ENCODE measurements at places on chromosomes 3 and 15.

DNA sequence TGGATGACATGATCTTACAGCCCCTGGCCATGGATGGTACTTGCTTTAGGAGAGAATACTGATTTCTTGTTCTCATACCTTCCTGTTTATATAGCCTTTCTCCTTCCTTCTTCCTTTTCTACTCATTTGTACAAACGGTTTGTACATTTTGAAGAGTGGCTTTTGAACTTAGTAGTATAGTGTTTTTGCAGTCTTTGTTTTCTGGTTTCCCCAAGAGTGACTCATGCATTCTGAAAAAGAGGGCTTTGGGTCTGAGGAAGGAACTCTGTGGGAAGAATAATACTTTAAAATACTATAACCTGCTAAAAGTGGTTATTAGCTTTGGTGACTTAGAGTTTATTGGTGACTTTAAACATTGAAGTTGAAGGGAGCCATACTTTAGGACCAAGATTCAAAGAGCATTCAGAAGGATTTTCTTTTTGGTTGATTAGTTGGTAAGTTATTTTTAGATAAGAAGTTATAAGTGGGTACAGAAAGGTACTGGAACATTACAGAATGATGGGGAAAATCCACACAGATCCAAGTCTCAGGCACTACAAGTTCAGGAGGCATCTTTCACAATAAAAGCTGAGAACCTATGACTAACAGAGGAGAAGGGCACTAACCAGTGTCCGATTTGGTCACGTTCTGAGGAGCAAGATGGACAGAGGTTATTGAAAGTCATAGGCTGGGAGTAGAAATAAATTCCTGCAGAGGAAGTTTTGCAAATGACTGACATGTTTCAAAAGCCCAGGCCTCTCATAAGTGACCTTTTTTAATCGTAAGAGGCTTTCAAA is 369.6 kb upstream of the AZI2 start:
- no peak for DNase-seq

DNA sequence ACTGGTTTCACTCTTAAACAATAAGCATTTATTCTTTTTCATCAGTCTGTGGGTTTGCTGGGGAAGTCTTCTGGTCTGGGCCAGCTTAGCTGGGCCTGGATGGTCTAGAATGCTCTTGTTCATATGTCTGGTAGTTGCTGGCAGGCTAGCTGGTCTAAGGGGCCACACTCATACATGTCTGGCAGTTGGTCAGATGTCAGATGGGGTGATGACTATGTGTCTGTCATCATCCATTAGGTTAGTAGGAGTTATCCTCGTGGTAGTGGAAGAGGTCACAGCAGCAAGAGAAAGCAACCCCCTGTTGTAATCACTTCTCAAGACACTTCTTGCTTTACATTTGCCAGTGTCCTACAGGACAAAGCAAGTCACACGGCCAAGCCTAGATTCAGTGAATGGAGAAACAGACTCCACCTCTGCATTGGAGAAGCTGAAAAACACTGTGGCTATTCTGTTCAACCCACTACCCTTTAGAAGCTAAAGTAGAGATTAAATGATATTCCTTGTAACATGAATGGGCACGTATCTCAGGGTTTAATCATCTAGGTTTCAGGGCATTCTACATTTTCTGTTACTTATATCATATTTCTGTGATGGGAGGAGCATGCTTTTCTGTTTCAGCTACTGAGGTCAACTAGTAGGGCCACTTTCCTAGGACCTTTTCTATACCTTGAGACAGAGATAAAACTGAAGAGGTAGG is 5.5 kb upstream of the ARID3B start:
- DNase-seq: no peak

DNA sequence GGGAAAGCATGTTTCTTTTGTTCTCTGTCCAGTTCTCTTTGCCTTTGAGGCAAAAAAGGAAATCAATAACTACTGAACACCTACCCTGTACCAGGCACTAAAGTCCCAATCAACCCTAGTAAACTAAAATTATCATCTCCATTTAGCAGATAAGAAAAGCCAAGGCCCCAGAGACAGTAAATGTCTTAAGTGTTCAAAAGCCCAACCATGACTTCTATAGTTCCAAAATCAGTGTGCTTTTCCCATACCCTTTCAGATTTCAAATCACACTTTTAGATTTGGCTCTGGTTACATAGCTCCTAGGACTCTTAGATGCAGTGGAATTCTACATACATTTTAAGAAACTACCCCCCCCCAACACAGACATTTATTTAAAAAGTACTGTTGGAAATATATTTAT is 63.5 kb downstream of the UACA start:
- DNase-seq: no peak

DNA sequence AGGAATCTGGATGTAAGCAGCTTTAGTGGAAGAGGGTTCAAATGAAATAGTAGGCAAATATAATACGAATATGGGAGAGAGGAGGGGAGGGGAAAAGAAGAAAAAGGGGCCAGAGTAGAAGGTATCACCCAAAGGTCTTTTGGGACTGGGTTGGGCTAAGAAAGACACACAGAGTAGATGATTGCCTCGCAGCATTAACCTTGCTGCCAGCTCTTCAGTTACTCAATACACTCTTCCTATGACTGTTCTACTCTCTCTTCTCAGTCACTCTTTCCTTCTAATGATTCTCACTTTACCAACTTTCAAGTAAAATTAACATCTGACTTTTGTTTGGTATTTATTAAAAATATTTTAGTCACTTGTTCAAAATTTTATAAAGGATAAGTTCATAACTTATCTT is 52.8 kb downstream of the CLASP2 start:
- no peak for DNase-seq

DNA sequence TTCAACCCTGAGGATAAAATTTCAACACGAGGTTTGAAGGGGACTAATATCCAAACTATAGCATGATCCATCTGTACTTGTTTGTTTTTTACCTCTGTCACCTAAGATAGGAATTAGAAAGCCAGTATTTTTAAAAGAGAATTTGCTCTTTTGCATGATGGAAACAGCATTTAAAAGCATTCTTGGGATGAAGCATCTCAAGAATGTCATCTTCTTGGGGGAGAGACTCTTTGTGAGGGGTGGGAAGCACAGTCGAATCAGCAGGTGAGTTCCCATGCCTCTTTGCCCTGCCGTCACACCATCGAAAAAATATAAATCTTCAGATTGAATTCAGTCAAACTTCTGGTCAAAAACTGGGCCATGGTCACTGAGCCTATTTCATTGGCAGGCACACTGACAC is 55.3 kb upstream of the BCHE start:
- DNase-seq: no peak

DNA sequence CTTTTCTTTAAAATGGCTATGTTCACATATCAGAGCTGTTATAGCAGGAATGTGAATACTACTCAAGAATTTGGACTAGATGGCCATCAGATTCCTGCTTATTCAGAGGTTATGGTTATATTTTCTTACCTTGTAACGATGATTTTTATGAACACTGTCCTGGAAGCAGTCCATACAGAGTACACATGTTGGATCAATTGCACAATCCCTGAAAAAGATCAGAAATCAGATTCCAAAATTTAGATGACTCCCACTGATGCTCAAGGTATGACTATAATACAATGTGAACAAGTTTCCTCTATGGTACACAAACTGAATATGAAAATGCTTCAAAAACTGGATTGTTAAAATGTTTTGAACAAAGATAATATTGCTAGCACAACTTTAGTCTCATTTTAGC is 23.3 kb downstream of the UBR1 start:
- DNase-seq: no peak

- DNase-seq: no peak
Measured at GRCh38 chr15:69725275-69725674, 272.7 kb downstream of the RPLP1 start.

Measured in GM04503 (cell line).